Activated CD8-positive, alpha-beta memory T cell treated with anti-CD3 and anti-CD28 coated beads, Interleukin-2, amount 50 U/mL, for 48 hours (primary cell): ENCODE measurements at places on chromosomes 6 and 20.

DNA sequence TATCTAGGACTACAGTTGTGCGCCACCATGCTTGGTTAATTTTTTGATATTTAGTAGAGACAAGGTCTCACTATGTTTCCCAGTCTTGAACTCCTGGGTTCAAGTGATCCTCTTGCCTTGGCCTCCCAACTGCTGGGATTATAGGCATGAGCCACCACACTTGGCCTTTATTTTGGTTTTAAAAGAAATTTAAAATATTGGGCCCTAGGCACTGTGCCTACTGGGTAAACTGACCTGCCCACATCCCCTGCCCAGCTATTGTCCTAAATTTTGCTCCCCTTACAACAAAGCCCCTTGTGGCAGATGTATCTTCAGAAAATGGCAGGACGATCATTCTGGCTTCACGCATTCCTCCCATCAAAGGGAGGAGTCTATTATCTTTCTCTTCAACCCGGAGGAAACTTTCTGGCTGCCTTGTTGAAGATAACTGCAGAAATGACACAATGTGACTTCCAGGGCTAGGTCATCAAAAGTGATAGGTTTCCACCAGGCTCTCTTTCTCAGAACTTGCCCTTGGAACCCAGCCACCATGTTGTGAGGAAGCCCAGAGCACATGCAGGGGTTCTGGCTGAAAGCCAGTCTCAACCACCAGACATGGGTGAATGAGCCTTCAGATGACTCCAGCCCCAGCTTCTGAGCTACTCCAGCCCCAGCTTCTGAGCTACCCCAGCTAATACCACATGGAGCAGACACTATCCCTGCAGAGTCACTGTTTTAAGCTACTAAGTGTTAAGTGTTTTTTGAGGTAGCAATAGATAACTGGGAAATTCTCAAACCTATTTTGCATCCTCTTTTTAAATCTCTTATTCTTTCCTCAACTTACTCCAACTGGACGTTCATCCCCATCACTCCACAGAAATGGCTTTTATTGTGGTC, 4.6 kb upstream of the GUCA1B start:
- no peak for DNase-seq

- DNase-seq, result no peak
These were observed 44.4 kb upstream of the LYRM2 start for GRCh38 chr6:89682991-89683390.

DNA sequence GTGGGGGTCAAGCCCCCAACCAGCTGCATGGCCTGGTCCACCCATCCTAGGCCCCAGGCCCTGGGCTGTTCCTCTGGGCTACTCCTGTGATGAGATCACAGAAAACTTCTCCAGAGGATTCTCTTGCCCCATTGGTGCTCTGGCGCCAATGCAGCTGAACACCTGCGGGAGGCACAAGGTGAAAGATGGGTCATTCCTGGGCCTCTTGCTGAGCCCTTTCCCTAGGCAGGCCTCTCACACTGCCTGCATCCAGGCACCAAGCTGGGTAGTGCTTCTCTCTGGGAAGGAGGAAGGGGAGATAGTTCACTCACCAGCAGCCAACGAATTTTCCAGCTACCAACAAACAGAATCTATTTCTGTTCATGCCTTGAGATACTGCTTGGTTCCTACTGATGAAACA, 142.1 kb downstream of the PXDC1 start:
- DNase-seq, result no peak

DNA sequence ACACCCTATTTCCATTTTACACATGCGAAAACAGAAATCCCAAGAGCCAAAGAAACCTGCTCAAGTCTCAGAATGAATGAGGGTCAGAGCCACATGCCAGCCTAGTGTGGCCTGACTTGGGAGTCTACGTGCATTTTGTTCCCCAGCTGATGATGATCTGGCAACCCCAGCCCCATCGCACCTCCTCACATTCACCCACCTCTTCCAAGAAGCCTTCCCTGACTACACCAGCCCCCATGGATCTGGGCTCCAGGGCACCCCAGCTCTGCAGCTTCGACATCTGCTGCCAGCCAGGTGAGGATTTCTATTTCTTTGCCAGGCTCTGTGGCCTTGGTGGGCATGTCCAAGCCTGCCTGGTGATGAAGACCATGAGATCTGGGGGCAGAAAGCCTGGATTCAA, 41.0 kb downstream of the ANGPT4 start:
- no peak for DNase-seq

GRCh38 chr6:62541502-62541901, 255.5 kb upstream of the KHDRBS2 start:
- DNase-seq, result no peak

- no peak for DNase-seq
These were observed 348.1 kb downstream of the GRIK2 start for GRCh38 chr6:101741474-101742171.

- DNase-seq, result no peak
These were observed 137.9 kb upstream of the RNF24 start for GRCh38 chr20:4153251-4153650.

GRCh38 chr6:111978532-111979149, 75.3 kb upstream of the CCN6 start:
- no peak for DNase-seq

- no peak for DNase-seq
These were observed 349.1 kb upstream of the GJE1 start for GRCh38 chr6:141783585-141783984.

GRCh38 chr20:53480913-53481312, 112.7 kb downstream of the ZNF217 start:
- DNase-seq, result no peak

DNA sequence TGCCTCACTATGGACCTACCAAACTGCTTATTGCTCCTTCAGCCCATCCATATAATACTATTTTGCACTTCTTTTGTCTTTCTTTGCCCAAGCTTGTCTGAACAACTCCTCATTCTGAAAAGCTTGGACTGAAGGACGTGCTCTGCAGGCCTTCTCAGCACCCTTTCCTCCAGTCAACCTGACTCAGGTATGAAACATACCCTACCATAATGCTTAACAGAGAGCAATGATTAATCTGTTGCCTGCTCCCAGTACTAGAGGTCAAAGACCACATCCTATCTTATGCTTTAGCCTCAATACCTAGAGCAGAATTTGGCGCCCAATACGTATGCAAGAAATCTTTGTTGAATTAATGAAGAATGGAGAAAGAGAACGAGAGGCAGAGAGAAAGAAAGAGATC, 55.2 kb downstream of the ATXN1 start:
- no peak for DNase-seq

GRCh38 chr20:40637176-40637575, 51.9 kb downstream of the MAFB start:
- DNase-seq, result peak; percentile 2

GRCh38 chr6:85435851-85436250, 14.0 kb upstream of the NT5E start:
- DNase-seq, result no peak

GRCh38 chr6:106149472-106150069, 63.4 kb downstream of the PRDM1 start:
- DNase-seq, result no peak

- DNase-seq, result no peak
These were observed 3.6 kb downstream of the B3GALT4 start for GRCh38 chr6:33280539-33280938.

GRCh38 chr20:8435285-8436035, 303.4 kb downstream of the PLCB1 start:
- no peak for DNase-seq

DNA sequence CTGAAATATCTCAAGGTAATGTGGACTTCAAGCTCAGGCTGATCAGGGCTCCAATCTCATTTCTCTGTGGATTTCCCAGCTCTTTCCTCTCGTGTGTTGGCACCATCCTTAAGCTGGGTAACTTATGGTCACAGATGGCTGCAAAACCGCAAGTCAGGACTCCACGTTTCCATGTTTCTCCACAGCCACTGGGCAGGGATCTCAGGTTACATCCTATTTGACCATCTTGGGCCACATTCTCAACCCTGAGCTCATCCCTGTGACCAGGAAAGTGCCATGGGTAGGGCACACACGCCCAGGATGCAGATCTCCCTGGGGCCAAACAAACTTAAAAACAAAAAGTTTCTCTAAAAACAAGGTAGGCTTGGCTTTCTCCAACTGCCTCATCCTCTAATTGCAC, 15.4 kb downstream of the RPS6KA2 start:
- no peak for DNase-seq

DNA sequence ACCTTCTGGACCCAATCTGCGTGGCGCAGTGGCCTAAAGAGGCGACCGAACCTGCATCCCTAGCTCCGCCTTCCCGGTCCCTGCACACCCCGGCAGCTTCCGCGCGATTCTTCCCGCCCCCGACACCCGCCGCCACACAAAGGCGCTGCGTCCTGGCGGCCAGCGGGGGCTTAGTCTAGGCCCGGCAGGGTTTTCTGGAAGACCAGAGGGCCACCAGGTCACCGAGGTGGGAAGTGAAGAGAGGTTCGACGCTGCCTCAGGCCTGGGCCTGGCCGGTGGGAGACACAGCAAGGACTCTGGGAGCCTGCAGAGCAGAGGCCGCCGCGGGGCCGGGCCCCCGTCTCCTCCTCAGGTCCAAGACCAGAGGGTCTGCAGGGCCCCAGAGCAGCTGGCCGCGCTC, 154.9 kb downstream of the OR2B2 start:
- peak; percentile 81 for DNase-seq

DNA sequence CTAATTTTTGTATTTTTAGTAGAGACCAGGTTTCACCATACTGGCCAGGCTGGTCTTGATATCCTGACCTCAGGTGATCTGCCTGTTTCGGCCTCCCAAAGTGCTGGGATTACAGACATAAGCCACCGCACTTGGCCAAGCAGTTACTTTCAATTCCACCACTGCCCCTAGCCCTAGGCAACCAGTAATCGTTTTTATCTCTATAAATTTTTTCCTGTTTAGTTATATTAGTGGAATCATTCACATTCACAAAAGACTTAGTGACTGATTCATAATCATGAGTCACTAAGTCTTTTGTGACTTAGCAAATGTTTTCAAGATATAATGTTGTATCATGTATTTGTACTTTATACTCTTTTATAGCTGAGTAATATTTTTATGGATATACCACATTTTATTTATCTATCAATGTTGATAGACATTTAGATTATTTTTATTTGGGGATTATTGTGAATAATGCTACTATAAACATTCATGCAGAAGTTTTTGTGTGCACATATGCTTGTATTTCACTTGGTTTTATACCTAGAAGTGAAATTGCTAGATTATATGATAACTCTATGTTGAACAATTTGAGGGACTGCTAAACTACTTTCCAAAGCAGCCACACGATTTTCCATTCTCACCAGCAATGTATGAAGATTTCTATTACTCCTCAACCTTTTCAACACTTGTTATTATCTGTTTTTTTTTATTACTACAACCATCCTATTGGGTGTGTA, 421.4 kb upstream of the ID4 start:
- DNase-seq, result no peak

- no peak for DNase-seq
These were observed 17.2 kb downstream of the SAMD5 start for GRCh38 chr6:147525519-147526209.

- no peak for DNase-seq
These were observed 44.7 kb upstream of the CNKSR3 start for GRCh38 chr6:154555073-154555677.

GRCh38 chr6:74891349-74891831, 314.5 kb downstream of the COL12A1 start:
- DNase-seq, result no peak
